ENCODE measurements at places on chromosomes 3 and 15.

- DNase-seq: no peak
These were observed 19.5 kb upstream of the COMMD2 start for GRCh38 chr3:149771652-149772271.

- no peak for DNase-seq
These were observed 8.7 kb downstream of the HYPK start for GRCh38 chr15:43808960-43809678.

DNA sequence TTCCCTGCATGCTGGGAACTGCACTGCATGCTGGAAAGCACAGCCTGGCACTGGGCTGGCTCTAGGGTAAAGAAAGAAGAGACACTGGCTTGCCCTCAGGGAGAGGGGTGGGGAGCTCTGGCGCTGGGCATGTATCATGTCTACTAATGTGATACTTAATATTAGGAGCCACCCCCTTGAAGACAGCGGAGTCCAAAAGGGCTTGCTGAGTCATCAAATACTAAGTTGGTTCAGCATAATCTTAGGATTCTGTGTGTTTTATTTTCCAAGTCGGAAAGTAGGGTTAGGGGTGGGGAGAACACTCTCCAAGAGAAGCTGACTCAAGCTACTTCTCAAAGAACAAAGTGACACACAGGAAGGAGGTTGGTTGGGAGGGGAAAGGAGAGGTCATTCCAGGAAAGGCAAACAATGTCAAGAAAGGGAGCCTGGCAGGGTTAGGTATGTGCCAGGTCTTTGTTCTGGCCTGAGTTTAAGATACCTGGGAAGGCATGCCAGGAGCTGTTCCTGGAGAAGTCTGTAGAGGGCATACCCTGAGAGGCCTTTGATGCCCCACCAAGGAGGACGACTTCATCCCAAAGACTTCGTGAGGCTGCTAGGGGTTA is 237.8 kb upstream of the NR2E3 start:
- no peak for DNase-seq

- DNase-seq: no peak
These were observed 51.9 kb downstream of the ARHGAP31 start for GRCh38 chr3:119346076-119346496.

DNA sequence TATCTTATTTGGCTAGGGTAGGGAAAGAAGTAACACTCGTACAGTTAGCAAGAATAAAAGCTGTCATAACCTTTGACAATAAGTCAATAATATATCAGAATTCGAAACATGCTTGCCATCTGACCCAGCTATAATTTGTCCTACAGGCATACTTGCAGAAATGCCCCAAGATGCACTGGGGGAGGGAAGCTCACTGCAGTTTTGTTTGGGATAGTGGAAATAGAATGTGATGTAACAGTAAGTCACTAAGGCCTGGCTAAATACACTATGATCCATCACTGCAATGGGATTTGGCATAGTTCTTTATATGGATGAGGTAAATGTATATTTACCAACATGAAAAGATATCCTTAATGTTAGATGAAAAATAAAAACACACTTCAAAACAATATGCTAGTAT is 25.5 kb upstream of the TMOD3 start:
- DNase-seq: no peak

DNA sequence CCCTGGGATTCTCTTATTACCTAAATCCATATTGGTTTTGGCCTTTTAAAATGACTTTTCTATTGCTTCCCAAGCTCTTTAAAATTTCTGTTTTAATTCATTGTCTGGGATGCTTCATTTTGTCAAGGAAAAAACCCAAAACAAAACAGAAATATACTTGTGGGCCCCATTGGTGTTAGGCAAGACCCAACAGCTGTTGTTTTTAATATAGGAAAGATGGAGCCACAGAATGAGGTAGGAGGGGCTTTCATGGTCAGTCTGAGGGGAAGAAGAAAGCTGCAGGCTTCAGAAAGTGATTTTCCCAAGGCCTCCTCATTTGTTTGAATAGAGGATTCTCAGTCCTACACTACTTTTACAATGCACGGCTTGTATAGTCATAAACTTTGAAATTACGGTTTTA is 180.5 kb downstream of the MCTP2 start:
- DNase-seq: no peak

- no peak for DNase-seq
These were observed 3.7 kb downstream of the SLCO3A1 start for GRCh38 chr15:91857224-91857585.

DNA sequence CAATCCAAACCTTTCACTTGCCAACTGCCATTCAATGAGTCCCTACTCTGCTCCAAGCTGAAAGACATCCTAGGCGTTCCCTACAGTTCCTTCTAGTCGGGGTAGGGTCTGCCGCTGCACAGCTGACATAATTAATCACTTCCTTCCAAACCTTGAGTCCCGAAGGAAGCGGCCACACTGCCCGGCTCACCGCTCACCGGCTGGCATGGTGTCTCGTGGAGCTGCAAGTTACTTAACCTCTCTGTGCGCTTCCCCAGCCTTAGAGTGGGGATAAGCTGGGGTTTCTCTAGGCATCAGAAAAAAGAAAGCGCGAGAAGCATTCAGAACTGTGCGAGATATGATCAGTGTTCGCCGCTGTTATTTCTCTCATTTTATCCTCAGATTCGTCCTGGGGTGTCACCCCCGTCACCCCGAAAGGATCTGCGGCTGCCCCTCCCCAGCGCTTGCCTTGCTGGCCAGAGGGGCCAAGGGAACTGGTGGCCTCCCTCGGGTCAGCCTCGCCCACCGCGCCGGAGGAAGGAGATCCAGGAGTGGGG is 748 bp downstream of the MRPS25 start:
- DNase-seq: no peak

GRCh38 chr3:138349926-138350665 is 1.7 kb downstream of the MRAS start:
- DNase-seq: no peak

- no peak for DNase-seq
These were observed 81.3 kb downstream of the APBA2 start for GRCh38 chr15:28967066-28967465.

DNA sequence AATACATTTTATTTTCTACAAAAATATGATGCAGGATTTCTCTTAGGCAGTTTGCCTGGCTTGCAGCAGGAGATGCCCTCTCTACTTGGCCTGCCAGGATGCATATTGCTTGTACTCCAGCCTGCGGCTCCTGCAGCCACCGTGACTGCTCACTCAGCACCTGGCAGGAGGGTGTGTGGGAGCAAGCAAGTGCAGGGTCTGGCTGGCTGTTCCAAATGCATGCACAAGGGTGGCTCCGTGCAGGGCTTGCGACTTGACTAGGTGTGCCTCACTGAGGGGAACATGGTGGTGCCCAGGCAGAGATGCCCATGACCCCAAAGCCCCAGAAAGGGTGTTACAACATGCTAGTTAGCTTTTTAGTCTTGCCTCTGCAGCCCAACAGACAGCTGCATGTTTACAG is 1240.2 kb upstream of the ALCAM start:
- DNase-seq: no peak

GRCh38 chr3:143010024-143010423 is 8.7 kb downstream of the U2SURP start:
- no peak for DNase-seq

- DNase-seq: no peak
These were observed 57.7 kb downstream of the PXYLP1 start for GRCh38 chr3:141289228-141289772.
